Cortex of kidney (tissue), 1 donor: ENCODE measurements at places on chromosomes 4 and X.
A peak's percentile ranks its signal among the peaks of the same experiment; 100 is the strongest.

GRCh38 chr4:119179011-119179410 is 33.5 kb upstream of the USP53 start:
- no peak for DNase-seq

DNA sequence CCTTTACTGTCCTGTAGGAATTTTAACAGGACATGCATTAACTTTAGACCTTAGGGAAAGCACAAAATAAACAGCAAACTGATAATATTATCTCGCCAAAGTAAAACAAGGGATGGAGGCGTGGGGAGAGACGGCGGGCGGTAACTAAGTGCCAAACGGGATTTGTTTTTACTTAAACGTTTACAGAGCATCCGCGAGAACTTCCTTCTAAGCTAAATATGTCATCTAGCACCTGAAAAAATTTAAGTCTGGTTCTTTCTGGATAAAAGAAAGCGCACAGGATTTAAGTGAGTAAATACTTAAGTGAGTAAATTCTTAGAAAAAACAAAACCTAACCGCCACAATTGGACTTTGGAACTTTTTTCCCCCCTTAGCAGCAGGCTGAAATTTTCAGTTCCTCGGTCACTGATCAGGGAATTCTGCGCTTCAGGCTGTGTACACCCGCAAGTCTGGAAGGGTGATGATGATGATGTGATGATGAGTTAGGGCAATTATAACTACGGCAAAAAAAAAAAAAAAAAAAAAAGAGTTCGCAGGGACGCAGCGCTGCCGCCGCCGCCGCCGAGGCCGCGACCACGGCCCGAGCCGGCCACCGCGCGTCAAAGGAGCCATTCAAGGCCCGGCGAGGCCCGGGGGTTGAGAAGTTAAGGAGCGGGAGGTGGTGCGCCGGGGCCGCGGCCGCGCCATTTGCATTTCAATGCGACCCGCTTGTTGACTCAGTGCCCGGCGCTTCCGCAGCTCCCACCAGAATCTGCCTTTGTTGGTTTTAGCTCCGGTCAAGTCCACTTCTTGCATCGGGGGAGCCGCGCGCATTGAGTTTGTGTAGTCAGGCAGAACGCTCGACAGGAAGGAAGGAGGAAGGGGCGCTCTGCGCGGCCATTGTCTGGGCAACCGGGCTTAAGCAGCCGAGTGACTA is 108.8 kb downstream of the SPRY1 start:
- DNase-seq, result no peak

DNA sequence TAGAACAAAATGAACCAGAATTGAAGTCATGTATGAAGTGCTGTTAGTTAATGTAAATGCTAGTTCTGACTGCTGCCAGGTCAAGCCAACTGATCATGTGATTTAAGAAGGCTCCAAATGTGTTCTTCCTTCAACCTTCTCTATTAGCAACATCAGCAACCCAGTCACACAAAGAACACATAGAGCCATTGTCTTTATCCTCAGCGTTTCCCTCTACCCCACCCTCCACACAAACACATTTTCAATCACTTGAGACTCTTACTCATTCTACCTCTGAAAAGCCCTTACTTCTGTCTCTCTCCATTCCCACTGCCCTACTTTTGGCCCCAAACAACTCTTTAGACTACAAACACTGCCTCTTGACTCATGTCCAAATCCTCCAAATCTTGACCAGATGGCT is 89.7 kb upstream of the KDR start:
- no peak for DNase-seq

DNA sequence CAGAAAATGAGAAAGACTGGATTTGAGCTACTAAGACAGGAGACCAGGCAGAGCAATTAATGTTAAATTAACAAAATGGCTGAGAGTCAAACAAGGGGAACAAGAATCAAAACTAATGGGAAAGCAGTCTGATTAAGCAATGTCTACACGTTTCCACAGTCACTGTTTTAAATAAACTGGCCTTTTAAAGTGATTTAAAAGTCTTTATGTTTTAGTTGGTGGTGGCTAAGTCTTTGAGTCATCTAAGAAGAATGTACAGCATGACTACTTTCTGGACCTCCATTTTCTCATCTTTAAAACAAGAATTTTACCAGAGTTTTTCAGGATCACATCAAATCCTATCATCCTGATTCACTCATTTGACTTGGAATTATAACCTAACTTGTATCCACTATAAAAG is 233.8 kb downstream of the ENOX2 start:
- no peak for DNase-seq

GRCh38 chr4:11489453-11490083 is 60.9 kb upstream of the HS3ST1 start:
- no peak for DNase-seq

DNA sequence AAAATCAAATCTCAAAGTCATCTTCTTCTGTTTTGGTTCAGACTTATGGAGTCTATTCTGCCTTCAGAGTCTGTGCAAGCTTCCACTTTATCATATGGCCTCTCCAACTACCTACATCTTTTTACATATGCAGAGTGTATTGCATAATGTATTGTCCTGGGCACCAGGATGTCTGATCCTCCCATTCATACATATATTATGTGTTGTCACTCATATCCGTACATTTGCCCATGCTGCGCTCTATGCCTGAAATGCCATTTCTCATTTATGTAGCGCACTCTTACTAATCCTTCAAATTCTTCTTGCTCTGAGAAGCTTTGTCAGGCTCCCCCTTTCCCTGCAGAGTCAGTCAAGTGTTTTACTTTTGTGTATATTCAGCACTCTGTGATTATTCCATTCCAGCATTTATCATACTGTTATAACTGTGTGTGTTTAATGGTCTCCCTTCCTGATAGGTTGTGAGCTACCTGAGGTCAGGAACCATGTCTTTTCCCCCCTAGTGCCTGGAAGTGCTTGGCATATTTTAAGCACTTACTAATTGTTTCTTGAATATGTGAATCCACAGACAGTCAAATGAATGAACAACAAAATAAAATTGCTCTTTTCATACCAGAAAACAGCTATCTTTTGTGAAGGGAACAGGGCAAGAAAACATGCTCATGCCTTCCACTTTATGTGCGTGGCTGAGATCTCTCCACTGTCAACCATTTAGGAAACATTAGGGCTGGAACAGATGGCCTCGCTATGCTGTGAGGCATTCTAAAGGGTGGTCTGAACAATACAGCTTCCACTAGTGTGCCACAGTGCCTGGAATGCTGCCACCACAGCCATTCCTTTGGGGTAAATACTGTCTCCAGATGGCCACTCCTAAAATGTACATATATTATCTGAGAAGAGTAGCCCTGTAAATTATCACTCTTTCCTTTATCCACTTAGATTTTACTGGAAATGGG is 81.8 kb downstream of the GLUD2 start:
- no peak for DNase-seq

- no peak for DNase-seq
Observed at GRCh38 chr4:7515390-7515902, 80.7 kb upstream of the PSAPL1 start.

DNA sequence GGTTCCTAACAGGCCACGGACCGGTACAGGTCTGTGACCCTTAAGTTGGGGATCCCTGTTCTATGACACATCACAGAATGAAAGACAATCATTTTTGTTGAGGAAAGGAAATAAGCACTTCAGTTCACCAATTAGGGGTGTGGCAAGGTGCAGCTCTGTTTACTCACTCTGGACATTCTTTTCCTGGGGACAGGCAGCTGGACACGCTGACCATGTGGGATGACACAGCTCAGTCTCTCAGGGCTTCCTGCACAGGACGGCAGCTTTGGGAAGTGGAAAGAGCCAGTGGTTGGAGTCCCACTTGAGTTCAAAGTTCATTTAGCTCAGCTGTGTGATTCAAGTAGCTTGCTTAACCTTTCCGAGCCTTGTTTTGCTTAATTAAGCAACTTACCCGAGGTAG is 55.7 kb downstream of the NDNF start:
- DNase-seq, result no peak

DNA sequence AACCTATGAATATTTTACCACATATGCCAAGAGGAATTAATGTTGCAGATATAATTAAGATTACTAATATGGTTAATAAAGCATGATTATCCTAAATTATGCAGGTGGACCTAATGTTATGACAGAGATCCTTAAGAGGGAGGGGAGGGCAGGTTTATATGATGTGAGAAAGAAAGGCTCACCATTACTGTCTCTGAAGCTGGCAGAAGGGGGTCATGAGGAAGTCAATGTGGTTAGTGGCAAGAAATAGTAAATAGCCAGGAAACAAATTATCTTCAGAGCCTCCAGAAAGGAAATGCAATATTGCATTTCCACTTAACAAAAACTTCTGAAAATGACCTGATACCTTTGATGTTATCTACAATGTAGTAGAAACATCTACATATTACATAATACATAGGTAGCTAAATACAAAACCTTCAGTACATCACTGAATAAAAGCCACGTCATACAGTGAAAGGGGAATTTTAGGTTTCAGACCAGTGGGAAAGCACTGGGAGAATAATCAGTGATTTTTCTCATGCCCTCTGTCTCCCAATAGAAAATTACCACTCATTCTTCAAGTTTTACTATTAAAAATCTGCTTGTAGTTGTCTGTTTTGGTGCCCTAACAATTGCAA is 609.2 kb downstream of the SPOCK3 start:
- no peak for DNase-seq

DNA sequence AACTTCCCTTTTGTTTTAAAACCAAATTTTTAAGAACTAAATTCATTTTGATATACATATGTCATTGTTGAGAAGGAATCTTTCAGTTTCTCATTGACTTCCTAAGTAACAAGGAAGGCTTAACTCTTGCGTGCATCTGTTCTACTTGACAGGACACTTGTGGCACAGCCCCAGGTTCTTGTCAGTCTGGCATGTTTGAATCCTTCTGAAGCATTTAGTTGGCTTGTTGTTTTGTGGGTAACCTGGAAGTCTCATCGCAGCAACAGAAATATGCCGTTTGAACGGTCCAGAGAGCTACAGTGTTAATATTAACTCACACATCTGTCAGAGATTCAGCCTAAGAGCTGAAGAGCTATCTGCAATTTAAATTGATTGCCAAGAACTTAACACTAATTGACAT is 76.0 kb downstream of the GLRA3 start:
- DNase-seq, result no peak

GRCh38 chr4:158667651-158668198 is 4.0 kb downstream of the C4orf46 start:
- no peak for DNase-seq

DNA sequence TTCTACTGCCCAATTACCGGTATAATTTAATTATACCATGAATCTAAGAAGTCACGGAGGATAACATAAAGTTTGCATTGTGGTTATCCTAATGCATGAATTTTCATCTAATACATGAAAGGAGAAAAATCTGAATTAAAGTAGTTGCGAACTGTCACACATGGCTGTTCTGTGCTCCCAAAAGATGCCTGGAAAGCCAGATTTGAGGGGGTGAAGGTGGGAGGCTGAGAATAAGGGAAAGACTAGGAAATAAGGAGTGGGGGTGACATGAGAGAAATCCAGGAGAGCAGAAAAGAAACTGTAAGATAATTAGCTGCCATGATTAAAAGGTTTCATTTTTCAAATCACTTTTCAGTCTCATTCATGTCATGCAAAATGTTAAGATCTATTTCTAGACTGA is 1582.7 kb downstream of the STIM2 start:
- no peak for DNase-seq

- DNase-seq, result no peak
Observed at GRCh38 chrX:97326456-97326855, 442.7 kb downstream of the RPA4 start.

DNA sequence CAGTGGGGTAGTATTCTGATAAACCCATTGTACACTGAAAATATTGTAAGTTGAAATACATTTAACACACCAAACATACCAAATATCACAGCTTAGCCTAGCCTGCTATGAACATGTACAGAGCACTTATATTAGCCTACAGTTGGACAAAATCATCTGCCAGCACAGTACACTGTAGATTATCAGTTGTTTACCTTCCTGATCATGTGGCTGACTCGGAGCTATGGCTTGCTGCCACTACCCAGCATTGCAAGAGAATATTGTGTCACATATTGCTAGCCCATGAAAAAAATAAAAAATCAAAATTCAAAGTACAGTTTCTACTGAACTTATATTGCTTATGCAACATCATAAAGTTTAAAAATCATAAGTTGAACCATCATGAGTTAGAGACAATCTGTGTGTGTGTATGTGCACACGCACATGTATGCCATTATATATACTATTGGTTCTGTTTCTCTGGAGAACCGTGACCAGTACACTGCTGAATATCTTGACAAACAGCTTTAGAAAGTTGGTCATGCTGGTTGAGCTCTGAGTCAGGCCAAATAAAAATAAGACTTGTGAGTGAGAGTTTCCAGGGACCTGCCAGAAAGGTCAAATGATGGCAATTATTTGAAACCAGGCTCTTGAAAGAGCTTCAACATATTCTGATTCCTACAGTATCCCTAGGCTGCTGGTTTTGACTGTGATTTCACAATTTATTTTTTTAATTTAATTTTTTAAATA is 238.5 kb downstream of the PRR32 start:
- no peak for DNase-seq

DNA sequence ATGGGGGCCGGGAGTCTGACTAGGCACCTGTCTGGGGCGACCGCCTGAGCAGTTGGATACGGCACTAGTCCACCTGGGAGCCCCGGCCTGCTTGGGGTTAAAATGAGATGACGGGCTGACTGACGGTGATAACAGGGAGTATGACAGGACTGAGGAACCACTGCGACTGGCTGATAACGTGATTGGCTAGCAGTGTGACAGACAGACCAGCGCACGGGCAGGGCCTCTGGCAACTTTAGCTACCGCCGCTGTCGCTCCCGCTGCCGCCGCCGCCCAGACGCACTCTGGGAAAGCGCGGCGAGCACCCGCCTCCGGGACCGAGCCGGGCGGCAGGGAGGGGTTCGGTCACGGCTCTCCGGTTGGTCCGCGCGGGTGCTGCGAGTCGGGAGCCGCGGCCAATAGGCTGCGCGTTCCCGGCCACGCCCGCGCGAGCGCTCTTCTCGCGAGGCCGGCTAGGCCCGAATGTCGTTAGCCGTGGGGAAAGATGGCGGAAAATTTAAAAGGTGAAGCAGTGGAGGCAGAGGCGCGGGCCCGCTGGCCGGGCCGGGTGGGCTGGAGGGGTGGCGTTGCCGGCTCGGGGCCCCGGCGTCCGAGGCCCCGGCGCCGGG is at the start of gene SUV39H1:
Gene SUV39H1 (plus strand): TSS at position 434 of the 608 bp plus-strand sequence. CDS start 51 bp downstream, at position 485.
- peak; percentile 26 for DNase-seq

DNA sequence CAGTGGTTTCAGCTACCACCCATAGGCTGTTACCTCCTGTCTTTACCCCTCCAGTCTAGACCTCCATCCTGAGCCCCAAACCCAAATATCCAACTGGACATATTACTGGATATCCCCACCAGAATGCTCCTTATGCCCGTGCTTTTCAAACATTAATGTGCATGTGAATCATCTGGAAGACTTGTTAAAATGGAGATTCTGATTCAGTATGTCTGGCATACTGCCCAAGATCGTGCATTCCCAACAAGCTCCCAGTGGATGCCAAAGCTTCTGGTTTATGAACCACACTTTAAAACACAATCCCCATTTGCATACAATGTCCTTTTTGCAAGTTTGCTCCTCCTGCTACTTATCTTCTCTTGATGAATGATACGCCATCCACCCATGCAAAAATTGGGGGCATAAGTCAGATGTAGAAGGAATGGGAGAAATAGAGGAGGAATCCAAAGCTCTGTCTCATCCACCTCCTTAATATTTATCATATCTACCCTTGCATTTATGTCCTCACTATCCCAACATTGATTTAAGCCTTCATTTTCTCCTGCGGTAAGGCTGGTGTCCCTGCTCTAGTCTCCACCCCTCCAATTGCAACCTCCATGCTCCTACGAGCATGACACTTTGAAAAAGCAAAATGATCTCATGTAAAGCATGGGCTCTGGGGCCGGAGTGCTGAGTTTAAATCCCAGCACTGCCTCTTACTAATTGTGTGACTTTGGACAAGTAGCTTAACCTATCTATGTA is 7.4 kb upstream of the PGRMC1 start:
- no peak for DNase-seq

- DNase-seq, result no peak
Observed at GRCh38 chrX:57453901-57454300, 137.9 kb upstream of the ZXDB start.
